ENCODE measurements at places on chromosomes 6 and 20.

GRCh38 chr6:141906569-141907080 lies 226.1 kb upstream of the GJE1 start:
- DNase-seq = no peak

DNA sequence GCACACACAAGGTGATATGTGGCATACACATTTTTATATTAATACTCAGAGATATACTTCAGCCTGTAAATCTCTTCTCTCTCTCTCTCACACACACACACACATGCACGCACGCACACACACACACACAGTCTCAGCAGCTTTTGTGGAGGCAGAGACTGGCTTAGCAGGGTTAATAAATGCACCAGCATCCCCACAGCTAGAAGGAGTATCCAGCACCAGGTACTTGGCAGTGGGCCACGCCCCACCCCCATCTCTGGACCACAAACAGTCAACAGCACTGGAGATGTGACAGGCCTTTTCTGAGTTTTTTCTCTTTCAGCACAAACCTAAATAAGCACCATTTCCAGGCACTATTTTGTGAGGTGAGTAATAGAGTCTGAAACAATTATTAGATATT lies 47.3 kb upstream of the LRFN2 start:
- no peak for DNase-seq

- DNase-seq = no peak
Measured at GRCh38 chr6:132219901-132220300, 181.4 kb downstream of the MOXD1 start.

DNA sequence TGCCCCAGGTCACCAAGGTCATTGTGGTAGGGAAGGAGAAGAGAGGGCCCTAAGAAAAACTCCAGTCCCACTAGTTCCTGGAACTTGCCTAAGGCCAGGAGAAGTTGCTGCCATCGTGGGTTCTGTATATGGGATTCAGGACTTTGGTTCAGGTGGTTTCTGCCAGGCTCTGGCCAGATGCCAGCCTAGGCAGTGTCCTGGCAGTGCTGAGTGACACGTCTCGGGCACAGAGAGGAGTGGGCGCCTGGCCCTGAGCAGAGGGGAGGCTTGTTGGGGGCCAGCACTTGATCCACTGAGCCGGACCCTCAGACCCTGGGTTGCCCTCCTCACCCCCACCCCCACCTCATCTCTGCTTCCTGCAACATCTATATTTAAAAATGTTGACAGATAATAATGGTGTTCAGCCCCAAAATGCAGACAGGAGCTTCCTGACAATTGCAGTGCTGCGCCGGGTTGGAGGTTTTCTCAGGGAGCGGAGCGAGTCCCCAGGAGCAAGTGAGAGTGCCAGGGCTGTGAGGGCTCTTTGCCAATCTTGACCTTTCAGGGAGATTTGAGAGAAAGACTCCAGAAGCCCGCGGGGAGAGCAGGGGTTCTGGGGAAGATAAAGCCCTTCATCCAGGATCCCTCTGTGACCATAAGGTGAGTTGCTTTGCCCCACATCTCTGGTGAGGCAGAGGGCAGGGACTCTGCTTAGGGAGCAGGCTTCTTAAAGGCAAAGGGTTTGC lies 71.9 kb downstream of the PHACTR3 start:
- DNase-seq = no peak

DNA sequence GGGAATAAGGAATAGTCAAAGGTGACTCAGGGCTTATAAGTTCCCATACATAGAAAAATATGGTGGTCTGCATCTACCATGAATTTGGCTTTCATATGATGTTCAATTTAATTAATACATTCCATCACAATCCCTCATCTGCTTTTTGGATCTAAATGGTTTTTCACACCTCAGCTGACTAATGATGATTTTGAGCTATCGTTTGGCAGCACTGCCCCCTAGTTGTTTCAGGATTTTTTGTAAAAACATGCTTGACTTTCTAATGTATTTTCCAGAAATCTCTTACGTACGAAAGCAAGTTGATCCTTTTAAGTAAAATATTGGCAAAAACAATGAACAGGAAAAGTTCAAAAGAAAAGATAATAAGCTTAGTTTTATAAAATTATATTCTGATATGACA lies 408.6 kb upstream of the ADGRB3 start:
- no peak for DNase-seq
